ENCODE measurements at places on chromosomes 2 and 18. TPM values are rescaled to one million over a fixed set of nuclear protein-coding genes. Genes with fewer than 3 reads are reported as not detected.

- no peak for DNase-seq
These were observed 36.7 kb downstream of the FBXO15 start for GRCh38 chr18:74110976-74111375.

GRCh38 chr18:644395-645004, 13.0 kb upstream of the TYMS start:
- no peak for DNase-seq

GRCh38 chr18:52408800-52409302, 68.9 kb downstream of the DCC start:
- no peak for DNase-seq

DNA sequence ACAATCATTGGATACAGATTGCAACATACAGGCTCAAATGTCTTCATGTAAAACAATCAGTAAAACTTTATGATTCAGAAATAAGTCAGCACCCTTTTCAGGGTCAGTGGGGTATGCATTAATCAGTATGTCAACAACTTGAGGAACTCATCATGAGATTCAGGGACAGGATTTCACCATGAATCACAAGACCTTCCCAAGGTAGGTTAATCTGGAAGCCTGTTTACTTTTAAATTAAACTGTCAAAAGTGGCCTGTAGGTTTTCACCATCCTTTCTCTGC, 104.8 kb downstream of the SP100 start:
- no peak for DNase-seq

- no peak for DNase-seq
These were observed 20.8 kb upstream of the SOS1 start for GRCh38 chr2:39141334-39142271.

- DNase-seq, result peak; percentile 9
These were observed 27.9 kb downstream of the IWS1 start for GRCh38 chr2:127498386-127498785.

GRCh38 chr2:101012054-101012705, 10.1 kb downstream of the RPL31 start:
- no peak for DNase-seq

GRCh38 chr2:198375083-198375410, 570.7 kb downstream of the PLCL1 start:
- DNase-seq, result no peak

DNA sequence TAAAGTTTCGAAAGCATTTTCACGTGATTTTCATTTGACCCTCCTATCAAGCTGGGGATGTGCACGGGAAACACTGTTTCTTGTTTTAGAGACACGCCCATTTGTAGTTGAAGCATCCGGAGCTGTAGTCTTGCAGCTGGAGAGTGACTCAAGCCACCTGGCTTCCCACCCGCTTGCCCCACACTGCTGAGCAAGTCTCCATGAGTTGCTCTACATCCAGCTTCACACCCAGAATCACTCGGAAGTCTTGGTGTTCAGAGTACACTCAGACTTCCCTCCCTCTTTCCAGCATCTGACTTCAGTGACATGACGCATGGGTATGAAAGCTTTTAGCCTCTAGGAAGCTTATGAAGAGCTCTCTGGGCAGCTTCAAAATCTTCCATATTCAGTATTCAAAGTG, 262.4 kb downstream of the NBAS start:
- no peak for DNase-seq

DNA sequence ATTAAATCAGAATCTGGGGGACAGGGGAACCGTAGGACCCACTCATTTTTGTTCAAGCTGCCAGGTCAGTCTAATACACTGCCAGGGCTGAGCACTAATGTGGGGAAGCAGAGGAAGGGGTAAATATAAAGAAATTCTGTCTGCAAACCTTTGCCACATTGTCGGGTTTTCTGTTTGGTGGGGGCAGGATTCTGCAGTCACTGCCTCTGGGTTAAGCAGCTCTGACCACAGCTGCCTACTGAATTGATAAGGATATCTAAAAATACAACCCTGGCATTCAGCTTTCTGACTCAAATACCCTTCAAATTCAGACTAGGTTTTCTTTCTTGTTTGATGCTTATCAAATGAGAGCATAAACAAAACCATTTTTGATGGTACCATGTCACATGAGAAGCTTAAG, 6.0 kb downstream of the DNER start:
- DNase-seq, result no peak

Gene LDLRAD4
- polyA plus RNA-seq, result 0.07 TPM

Gene CYS1
- polyA plus RNA-seq, result 2.5 TPM

Gene MOCOS
- polyA plus RNA-seq, result 12.5 TPM

Data from BJ (cell line).